ENCODE measurements at places on chromosomes 6 and 20.

DNA sequence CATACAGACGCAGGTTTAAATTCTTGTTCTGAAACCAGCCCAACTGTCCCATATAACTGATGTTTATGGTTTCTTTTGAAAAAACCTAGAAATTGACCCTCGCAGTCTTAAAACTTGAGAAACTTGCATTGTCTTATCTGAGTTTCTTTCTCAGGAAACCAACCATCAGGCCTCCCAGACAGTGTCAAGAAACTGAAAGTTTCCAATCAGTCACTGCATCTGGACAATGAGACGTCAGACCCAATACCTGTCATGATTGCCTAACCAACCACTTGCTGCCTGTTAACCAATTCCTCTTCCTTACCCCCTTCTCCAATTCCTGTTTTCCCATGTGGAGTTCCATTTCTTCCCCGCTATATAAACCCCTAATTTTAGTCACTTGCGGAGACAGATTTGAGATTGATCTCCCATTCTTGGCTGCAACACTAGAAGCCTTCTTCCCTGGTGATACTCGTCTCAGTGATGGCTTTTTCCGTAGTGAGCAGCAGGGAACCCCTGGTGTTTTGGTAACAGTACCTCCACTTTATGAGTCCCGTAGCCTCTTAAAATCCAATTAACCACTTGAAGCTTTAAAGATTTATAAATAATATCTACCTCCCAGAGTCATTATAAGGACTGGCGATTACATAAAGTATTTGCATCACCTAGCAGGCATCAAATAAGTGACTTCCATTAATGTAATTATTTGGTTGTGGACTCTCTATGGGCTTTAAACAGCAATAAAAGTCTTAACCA, 49.3 kb downstream of the GPR63 start:
- DNase-seq = no peak

DNA sequence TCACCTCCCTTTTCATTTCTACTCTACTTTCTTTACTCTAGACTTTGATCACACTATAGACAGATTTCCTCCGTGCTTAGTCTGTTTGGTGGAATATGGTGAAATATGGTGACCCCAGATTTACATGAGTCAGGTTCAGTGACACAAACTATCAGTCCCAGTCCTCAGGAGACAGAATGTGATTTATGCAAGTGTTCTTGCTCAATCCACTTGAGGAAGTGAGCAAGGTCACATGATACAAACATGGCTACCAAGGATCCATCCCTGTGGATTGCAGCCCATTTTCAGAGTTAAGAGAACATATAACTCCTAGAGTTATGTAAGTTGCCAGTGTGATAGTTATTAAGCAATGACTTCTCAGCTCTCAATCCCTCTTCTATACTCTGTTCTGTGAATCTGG, 23.7 kb upstream of the TSHZ2 start:
- no peak for DNase-seq

DNA sequence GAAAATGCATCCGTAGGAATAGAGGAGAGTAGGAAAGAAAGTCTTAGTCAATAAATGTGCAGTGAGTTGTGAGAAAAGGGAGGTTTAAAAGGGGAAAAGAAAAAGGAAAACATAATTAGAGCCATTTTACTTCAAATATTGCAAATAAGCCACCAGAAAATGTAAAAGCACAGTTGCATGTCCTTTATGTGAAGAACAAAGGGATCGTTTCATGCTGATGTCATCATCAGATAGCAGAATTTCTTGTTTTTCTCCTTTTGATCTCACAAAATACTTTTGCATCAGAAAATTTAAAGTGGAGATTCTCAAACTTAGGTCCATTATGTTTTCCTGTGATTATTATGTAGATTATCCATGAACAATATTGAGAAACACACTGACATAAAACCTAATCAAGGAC, 166.7 kb downstream of the HAO1 start:
- no peak for DNase-seq

DNA sequence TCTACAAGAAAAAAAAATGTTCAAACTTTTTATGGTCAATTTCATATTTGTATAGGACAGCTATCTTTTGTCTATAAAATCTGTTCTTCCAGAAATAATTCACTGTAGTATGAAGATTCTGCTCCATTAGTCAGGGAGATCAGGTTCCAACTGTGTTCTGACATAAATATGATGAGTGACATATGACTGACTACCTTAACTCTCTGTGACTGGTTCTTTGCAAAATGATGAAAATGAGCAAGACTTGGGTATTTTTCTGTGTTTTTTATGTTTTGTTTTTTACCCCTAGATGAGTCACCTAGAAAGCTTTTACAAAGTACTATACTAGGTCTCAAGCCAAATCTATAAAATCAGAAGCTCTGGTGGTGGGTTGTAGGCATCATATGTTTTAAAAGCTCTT, 229.6 kb downstream of the MMUT start:
- no peak for DNase-seq

DNA sequence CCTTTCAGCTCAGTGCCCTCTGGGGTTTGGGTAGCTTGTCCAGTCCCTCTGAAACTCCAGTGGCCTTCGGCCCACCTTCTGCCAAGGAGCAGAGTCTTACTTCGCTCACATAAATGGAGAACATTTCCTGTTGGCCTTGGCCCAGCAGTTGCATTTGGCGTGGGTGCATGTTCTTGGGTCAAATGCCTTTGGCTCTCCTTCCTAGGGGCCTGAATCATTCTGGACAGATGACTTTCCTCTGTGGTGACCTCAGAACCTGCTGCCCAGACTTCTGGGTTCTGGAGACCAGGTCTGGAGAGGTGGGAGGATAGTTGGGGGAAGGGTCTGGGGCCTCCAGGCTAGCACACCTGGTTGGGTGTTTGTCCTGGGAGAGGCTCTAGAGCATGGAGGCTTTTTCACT, 29.3 kb downstream of the BCAS4 start:
- no peak for DNase-seq

DNA sequence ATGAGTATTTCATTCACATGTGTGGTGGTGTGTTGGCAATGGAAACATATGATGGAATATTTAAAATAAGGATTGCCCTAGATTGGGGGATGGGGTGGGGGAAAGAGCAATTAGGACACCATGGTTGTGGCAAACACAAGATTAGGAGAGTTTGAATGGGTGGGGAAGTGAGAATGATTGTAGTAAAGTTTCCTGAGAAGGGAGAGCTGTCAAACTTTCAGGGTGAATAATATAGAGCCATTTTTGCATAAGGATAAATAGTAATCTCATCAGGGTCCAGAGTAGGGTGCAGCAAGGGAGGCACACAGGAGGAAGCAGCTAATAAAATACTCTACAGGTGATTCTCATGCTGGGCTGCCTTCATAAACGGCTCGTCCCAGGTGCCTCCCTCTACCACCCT, 294.9 kb upstream of the MARCKS start:
- no peak for DNase-seq

DNA sequence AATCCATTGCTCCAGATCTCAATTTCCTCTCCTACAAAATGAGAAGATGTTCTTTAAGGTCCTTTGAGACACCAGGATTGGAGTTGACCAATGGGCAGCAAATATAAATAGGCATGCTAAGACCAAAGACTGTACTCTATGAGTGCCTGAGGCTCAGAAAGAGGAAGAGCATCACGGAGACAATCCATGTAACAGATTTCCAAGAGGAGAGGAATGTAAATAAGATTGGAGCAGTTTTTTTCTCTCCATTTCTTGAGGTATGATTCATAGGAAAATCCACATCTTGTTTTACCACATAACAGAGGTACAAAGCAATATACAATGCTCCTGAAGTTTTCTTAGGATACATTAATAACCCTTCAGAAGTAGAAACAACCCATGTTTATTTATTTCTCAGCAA, 109.8 kb downstream of the UBE3D start:
- no peak for DNase-seq

- peak; percentile 33 for DNase-seq
Observed at GRCh38 chr20:57748601-57749130, 38.9 kb upstream of the PMEPA1 start.

DNA sequence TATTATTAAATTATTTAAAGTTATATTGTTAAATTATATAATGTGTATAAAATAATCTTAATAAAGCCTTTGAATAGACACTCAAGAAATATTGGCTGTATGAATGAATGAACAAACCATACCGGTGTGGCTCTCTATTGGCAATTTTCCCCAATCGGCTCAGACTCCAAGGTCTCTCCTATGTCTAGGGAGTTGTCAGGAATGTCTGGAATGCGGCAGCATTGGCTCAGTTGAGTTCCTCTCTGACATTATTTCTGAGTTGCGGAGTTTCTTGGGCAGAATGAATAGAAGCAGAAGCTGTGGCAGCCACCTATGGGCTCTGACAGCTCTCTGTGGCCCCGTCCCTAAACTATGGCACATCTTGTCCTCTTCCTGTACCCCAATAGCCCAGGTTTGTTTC, 111.0 kb downstream of the SOBP start:
- no peak for DNase-seq

DNA sequence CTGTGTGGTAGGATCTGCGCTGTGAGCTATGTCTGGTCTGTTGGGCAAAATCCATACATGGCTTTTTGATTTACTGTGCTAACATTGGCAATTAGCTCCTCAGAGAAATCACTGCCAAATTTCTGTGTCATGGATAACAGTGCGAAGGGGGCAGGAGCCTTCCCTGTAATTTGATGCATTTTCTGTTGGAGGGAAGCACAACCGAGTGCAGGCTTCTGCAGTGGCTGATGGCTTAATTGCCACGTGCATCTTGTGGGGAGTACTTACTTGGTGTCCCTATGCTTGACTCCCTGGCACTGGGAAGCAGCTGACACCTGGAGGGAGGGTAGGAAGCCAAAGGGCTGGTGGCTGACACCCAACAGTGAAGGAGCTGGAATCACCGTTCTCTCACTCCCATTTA, 99.3 kb upstream of the PROKR2 start:
- DNase-seq = no peak

DNA sequence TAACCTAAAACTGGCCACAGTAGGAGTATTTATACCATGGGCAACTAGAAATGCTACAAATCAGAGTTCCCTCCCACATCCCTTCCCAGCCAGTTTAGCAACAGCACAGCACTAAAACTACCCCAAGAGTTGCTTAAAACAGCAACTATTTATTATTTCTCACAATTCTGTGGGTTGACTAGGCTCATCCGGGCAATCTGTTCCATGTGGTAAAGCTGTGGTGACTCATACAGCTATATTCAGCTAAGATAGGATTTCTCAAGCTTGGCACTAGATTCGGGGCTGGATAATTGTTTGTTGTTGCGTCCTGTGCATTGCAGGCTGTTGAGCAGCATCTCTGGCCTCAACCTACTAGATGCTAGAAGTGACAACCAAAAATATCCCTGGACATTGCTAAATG, 8.6 kb upstream of the HECA start:
- no peak for DNase-seq

DNA sequence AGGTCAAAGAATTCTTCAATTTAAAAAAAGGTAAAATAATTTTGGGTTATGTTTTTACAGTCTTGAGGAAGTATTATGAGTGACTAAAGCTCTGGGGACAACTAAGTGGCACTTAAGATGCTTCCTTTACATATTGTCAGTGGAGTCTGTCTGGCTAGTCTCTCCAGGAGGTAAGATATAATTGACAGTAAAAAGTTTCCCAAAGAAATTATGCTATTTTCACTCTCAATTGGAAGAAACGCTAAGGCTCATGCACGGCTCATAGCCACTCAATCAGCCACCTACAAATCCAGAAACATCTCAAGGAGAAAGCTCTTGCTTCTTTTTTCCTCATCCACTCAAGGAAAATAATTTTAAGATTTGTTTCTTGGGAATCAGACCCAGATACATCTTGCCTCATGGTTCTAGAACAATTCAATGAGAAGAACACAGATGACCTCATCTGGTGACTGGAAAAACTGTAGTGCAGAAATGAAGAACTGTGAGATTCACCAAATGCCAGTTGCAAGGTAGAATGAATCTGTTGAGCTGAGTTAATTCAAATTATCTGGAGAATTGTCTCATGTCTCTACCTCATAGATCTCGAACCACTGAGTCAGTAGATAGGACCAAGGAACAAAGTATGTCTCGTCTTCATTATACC, 252.9 kb downstream of the TPBG start:
- no peak for DNase-seq

DNA sequence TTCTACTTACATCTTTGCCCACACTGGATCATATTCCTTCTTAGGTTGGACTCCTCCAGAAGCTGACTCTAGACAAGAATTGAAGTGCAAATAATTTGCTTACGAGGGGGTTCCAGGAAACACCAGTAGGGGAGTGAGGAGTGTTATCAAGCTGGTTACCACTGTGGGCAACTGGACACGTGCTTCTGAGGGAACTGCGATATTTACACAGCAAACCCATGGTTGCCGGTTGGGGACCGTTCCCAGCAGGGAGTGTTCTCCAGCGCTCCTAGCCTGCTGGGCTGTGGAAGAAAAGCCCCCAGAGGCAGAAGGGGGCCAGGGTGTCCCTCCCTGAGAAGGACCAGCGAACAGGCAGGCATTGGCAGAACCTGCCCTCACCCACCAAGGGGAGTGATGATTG, 21.7 kb downstream of the MDFI start:
- no peak for DNase-seq

GRCh38 chr6:31163922-31164321, 5.5 kb downstream of the TCF19 start:
- no peak for DNase-seq

- DNase-seq = no peak
Observed at GRCh38 chr6:121187833-121188200, 146.5 kb downstream of the TBC1D32 start.

DNA sequence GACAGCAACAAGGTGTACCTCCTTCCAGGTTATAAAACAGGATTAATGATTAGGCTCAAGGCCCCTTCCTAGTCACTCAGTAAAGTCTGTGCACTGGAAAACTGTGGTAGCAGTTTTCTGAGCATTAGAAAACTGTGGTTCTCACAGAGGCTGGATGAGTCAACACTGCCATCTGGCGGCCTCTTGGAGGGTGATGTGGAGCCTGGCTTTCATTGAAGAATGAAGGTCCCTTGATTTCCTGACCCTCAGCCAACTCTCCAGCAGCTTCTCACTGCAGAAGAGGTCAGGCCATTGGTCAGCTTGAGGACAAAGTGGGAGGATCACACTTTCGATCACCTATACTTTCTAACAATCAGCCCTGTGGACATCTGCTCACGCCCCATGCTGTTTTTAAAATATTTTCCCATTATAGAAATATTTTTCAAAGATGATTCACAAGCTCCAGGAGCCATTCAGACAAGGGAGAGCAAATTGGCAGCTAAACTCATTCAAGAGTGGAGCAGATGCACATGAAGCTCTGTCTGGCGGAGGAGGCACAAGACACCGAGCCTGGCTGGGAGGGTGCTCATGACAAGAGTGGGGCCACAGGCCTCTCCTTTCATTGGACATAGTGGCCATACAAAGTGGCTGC, 23.2 kb downstream of the PSMB1 start:
- peak; percentile 54 for DNase-seq

DNA sequence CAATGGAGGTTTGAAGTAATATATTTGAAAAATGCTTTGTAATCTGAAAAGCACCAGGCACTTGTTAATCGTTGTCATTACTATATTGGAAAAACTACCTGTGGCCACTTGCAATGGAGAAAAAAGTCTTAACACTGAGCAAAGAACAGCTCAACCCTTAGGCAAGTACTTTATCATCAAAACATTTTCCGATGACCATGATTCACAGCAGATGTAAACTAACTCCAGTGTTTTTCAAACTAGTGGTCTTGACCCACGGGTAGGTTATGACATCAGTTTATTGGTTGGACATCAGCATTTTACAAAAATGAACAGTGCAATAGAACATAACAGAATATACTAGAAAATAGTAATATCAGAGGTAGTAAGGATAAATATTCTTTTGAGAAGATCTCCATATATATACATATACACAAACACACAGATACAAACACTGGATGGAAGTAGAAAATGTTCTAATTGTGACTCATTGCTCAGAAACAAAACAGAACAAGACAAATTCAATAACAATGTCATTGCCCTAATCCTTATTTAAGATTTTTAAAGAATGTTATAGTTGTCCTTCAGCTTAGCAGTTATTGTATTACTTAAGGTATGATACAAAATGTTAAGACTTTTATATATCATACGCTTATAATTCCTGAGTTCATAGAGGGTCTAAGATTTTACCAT, 123.0 kb downstream of the PLCB1 start:
- DNase-seq = no peak
